HL-60 (cell line): ENCODE measurements at places on chromosomes 5 and 9.

- no peak for DNase-seq
Measured at GRCh38 chr9:136611606-136612005, 51.1 kb upstream of the EGFL7 start.

GRCh38 chr9:126524353-126525077, 89.2 kb upstream of the LMX1B start:
- no peak for DNase-seq

- DNase-seq: no peak
Measured at GRCh38 chr9:95528908-95529502, 12.2 kb upstream of the PTCH1 start.

DNA sequence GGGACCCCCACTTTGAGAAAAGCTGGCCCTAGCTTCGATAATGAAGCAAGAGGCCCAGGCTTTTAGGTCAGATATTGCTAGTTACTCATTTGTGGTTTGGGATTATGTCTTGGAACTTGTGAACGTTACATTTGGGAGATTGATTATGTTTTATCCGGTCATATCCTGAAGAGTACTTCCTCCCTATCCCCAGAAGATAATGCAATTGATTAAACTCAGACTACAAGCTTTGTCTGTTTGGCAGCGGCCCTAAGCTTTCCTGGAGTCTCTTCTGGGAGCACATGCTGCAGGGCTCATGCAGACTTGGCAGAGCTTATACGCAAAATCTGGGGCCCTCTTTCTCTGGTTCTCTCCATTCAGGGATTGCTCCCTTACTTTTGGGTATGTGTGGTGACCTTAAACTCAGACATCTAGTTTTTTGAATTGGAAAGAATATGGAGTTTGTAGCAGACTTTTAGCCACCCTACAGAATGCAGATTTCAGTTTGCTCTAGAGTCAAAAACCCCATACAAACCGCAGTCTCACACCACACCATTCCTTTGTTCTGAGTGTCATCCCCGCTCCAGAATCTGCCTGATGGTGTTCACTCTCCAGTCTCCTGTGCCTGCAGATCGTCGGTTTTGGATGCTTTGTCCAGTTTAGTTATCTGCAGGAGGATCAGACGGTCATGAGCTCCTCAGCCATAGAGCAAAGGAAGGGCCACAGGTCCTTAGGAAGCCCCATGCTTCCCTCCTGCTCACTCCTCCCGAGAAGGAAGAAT, 449.5 kb upstream of the TRPC7 start:
- DNase-seq: no peak

DNA sequence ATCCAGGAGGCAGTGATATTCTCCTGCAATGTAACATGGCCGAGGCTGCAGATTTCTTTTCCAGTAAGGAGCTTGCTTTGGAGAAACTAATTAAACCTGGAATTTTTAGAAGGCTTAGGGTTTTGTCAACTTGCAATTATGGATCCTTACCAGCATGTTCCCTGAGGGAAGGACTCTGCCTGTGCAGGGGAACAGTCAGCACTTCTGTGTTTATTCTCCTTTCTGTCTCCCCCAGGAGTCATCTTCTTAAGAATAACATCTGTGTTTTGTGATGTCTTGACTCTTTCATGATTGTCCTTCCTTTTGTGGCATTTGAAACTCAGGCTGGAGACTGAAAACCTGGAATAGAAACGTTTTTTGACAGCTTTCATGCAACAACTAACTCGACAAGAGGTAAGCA, 80.5 kb upstream of the TNFSF8 start:
- DNase-seq: no peak

GRCh38 chr5:72741805-72742204, 74.7 kb upstream of the TNPO1 start:
- DNase-seq: no peak

DNA sequence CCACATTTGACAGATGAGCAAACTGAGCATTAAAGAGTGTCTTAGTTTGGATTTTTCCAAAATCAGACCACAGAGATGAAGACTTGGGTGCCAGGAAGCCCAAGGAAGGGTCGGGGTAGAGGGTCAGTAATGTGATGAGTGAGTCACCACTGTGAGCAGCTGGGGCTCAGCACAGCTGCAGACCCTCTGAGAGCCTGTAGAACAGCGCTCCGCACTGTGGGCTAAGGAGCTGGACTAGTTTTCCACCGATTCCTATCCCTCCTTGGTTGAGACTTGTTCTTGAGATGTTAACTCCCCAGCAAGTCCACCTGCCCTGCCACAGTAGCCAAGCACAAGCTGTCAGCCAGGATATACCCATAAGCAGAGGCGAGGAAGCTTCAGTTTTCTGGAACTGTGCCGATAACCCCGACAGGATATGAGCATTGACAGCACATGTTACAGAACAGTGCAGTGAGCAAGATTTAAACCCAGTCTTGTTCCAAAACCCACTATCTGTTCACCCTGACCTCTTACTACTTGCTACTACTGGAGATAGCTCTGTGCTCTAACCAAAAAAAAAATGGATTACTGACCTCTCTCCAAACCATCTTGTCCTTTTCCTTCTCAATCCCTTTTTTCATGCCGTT, 31.8 kb downstream of the EGFLAM start:
- no peak for DNase-seq

GRCh38 chr5:173781432-173781815, 106.7 kb upstream of the CPEB4 start:
- DNase-seq: no peak

DNA sequence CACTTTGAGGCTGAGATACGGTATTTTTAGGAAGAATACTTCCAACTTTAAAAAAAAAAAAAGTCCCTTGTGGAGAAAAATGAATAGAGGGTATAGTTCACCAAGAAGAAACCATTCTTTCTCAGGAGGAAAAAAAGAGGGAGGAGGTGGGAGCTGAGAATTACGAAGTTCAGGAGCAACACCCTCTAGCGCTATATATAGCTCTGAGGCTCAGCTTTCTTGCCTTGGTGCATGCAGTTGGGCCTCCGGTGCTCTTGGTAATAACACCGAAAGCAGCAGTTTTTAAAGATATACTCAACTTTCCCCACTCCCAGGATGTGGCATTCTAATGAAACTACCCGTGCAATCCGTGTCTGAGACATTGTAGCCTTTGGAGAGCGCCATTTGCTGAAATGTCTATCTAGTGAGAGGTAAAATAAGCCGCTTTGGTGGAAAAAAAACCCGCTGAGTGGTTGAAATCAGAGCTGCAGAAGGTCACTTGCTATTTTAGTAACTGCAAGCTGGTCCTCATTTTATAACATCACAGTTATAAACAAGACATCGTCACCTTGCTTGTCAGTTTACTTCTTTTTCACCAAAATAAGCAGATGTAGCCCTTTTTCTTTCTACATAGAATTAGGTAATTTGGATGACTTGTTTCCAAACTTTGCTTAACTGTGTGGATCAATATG, 156.4 kb downstream of the RORB start:
- DNase-seq: no peak

- DNase-seq: no peak
Measured at GRCh38 chr9:128294142-128294541, 18.1 kb downstream of the SWI5 start.

GRCh38 chr5:16412556-16412955, 53.0 kb downstream of the ZNF622 start:
- DNase-seq: no peak

- DNase-seq: no peak
Measured at GRCh38 chr9:131122158-131122557, 3.2 kb upstream of the NUP214 start.

GRCh38 chr9:14320271-14321181, 6.6 kb upstream of the NFIB start:
- DNase-seq: no peak

- no peak for DNase-seq
Measured at GRCh38 chr5:111645303-111645838, 111.6 kb downstream of the NREP start.

DNA sequence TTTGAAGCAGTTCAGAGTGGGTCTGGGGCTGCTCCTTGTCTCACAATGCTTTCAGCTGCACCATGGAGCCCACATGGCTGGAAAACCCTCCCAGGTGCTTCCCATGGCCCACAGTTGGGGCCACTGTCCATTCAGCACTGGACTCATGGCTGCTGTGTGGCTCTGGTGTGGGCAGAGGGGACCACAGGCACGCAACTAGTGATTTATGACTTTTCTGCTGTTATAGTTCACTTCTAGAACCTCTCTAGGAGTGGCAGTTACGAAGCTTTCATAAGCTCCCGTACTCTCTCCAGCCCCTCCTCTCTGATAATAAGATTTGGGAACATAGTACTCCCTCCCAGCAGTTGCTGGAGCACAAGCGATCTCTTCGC, 29.0 kb downstream of the GLRA1 start:
- no peak for DNase-seq

DNA sequence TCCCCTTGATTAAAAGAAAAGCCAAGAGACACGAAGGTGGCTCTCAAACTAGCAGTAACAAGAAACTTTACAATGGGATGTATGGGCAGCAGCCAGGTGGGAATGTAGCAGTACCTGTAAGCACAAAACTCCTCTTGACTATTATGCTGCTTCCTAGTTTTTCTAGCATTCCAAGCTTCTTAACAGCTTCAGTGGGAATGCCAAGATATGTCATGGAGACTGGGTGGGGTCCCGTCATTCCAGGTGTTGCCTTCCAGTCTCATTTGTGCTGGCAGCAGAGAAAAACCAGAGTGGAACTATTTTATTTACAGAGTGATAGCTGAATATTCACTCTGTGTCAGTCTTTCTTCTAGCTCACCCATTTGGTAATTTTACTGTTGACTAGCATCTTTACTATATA, 236.6 kb downstream of the ARL15 start:
- DNase-seq: no peak

DNA sequence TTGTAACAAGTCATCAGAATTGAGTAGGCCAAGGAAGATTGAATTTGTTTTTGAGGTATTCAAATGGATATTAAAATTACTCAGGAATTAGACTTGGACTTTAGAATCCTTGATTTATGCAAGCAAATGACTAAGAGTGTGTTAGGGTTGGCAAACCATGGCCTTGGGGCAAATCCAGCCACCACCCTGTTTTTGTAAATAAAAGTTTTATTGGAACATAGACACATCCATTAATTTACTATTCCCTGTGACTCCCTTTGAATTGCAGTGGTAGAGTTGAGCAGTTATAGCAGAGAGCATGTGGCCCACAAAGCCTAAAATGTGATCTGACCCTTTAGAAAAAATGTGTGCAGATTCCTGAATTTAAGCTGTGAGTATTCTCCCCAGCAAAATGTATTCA, 115.6 kb downstream of the WDR70 start:
- no peak for DNase-seq

- no peak for DNase-seq
Measured at GRCh38 chr9:121851641-121852091, 200.2 kb downstream of the DAB2IP start.

GRCh38 chr9:92590377-92590776, 54.6 kb upstream of the ECM2 start:
- no peak for DNase-seq

DNA sequence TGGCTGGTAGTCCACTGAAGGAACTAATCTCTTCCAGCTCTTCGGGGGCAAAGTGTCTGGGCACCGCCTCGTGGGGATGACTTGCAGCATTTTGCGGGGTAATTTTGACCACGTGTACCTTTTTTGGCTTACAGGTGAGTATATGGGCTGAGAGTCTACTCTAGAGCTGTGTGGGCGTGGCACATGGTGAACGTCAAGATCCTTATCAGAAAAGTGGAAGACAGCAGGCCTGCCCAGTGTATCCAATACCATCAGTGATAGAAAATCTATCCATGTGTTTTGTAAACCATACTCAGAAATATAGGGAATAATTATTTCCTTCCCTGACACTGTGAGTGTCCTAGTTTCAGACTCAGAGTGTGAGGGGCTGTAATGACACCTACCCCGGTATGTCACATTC, 148.5 kb downstream of the SLIT3 start:
- no peak for DNase-seq

DNA sequence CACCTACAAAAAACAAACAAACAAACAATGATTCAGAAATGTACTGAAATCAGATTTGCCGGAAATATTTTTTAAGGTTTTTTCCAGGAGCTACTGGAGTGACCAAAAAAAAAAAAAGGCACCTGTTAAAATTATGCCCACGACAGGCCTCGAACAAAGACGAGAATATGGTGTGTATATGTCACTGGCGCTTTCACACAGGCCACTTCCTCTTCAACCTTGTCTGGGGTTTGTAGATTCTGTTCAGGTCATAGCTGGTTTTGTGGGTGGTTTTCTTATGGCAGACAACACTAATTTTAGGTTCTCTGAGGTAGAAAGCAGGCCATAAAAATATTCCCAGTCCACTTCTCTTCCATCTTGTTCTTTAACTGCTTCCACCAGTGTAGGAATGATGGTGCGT, 7.0 kb downstream of the NDUFB6 start:
- no peak for DNase-seq

- no peak for DNase-seq
Measured at GRCh38 chr5:143308731-143309130, 94.8 kb downstream of the NR3C1 start.

DNA sequence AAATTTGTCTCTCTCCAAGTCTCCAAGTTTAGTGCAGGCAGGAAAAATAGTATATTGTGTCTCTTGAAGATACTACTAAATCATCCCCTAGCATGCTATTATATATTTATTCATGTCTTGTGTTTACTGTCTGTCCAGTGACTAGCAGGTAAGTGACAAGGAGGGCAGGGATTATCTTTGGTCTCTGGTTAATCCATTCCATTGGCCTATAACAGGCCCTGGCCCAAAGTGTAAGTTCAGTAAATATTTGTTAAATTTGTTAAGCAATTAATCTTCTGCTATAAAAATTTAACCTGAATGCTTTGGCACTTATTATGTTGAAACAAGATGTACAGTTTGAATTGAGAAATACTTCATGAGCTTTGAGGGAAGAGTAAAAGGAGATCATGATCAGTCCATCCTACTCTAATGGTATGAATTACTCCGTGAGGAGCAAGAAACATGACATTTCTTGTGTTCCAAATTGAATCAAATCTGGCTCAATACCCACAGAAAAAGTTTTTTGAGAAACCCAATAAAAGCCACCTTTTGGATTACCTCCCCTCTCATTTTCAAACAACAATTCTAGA, 219.7 kb downstream of the DTWD2 start:
- DNase-seq: no peak

DNA sequence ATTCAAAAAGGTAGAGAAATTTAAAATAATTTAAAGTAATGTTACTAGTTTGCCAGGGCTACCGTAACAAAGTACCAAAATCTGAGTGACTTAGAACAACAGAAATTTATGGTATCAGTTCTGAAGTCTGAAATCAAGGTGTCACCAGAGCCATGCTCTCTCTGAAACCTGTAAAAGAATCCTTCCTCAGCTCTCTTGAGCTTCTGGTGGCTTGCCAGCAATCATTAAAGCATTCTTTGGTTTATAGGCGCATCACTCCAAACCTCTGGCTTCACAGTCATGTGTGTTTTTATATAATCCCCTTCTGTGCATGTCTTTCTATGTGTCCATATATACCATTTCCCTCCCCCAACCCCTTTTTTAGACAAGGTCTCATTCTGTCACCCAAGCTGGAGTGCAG, 220.3 kb downstream of the COX7C start:
- DNase-seq: no peak

DNA sequence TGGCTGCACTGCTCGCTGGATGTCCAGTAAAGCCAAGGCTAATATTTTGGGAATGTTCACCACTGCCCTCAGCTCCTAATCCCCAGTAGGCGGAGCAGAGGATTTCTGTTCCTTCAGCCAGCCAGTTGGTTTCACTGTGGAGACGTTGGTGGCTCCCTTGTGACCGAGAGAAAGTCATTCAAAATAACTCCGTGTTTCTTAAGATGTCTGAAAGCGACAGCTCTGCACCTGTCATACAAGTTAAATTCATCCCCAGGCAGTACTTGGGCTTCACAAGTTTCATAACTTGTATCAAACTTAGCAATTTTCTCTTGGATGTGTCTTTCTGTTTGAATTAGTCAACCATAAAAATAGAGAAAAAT, 382 bp upstream of the CDKN2B start:
- DNase-seq: no peak
